ENCODE measurements at places on chromosomes 3 and 15.

- no peak for DNase-seq
These were observed 9.8 kb upstream of the OR5K4 start for GRCh38 chr3:98343647-98344507.

DNA sequence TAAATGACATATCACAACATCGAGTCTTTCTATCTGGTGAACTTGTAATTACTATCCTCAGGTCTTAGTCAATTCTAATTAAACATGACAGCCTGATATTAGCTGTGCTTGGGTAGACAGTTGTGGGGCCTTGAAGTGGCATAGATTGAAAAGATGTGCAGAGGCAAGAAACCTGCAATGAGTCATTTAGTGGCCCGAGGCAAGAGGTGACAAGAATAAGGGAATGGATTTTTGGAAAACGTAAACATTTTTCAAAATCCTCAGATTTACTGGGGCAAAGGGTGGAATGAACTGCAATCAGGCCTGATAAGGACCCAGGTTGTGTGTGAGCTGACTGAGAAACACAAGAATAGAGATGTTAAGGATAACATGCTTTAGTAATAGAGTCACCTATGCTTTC lies 29.5 kb upstream of the ULK4 start:
- DNase-seq, result no peak

DNA sequence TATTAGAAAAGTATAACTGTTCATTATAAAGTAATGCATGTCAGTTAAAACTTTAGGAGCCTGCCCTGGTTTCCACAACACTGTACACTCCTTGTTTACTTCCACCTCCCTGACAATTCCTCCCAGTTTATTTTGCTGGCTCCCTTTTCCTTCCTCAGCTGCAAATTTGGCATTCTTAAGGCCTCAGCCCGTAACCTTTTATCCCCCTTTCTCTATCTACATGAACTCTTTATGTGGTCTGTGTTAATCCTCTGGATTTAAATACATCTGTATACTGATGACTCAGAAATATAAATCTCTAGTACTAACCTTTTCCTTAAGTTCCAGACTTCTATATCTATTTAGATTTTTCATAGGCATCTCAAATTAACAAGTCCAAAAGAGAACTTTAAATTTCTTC lies 143.6 kb downstream of the OTOL1 start:
- DNase-seq, result no peak

DNA sequence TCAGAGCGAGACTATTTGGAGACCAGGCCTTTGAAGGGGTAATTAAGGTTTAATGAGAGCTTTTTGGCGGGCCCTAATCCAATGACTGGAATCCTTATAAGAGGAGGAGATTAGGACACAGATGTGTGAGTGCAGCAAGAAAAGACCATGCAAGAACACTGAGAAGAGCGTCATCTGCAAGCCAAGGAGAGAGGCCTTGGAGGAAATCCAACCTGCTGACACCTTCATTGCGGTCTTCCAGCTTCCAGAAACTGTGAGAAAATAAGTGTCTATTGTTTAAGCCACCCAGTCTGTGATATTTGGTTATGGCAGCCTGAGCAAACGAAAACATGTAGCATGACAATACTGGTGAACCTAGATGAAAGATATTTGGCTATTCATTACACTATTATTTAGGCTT lies 23.0 kb upstream of the MUSTN1 start:
- DNase-seq, result no peak

DNA sequence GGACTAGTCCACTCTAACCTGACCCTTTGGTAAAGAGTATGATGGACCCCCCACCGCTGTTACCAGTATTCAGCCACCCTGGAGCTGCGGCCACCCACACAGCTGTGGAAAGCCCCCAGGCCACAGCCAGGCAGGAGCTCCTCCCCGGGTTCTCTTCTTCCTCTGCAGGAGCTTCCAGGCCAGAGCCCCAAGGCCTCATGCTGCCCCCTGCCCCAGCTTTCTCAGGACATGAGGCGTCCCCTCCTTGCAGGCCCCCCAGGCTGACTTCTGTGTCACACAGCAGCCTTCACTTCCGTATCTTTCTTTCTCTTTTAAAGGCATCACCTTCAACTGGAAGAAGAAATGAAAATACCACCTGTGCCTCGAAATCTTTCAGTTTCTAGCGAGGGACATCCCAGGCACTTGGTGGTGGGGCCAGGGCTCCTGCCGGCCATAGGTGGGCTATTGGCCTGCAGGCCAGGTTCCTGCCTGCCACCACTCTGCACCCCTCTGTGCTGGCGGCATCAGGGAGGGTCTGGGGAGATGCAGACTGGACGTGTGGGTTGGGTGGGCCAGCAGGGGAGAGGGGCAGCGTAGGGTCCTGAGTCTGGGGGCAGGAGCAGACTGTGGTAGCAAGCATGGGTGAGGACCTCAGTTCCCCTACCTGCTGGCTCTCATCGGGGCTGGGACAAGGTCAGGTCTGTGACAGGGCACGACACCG lies 19.9 kb downstream of the KLF13 start:
- DNase-seq, result no peak

GRCh38 chr3:81245043-81245442 lies 516.4 kb downstream of the GBE1 start:
- DNase-seq, result no peak

- no peak for DNase-seq
These were observed 15.9 kb downstream of the MAPKBP1 start for GRCh38 chr15:41790169-41790568.

- no peak for DNase-seq
These were observed 127.2 kb downstream of the CD47 start for GRCh38 chr3:107963581-107963980.

- DNase-seq, result no peak
These were observed 84.5 kb upstream of the GALNT15 start for GRCh38 chr3:16090024-16090423.

DNA sequence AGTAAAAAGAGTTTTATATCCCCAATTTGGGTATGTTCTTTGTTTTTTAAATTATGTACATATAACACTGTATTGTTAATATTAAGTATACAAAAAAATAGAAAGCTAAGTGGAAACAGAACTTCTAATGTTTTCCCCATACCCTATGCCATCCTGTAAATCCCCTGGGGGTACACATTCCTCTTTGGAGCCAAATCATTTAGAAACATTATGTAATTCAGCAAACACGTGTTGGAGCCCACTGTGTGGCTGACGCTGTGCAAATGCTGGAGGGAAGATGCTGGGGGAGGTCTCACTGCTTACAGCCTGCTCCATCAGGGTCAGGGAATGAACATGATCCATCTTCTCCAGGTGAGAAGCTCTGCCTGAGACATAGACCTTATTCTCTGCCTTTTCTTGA lies 52.8 kb downstream of the CRTC3 start:
- DNase-seq, result no peak

GRCh38 chr15:36796161-36796560 lies 216.7 kb downstream of the CDIN1 start:
- DNase-seq, result no peak

GRCh38 chr3:197913641-197914380 lies 36.2 kb upstream of the RPL35A start:
- DNase-seq, result no peak

DNA sequence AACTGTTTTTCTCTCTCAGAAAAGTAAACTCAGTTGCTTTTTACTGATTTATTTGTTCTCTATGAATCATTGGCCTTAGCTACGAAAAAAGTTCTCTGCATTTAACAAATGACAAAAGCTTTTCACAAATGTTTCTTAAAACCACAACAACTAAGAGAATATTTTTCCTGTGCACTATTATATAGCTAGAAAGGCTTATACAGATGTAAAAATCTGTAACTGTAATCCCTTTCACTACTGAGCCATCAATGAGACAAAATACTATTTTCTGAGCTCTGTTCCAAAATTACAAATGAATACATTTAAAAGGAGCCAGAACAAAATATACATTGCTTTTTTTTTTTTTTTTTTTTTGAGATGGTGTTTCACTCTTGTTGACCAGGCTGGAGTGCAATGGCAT lies 45.6 kb upstream of the PYGO1 start:
- DNase-seq, result no peak

DNA sequence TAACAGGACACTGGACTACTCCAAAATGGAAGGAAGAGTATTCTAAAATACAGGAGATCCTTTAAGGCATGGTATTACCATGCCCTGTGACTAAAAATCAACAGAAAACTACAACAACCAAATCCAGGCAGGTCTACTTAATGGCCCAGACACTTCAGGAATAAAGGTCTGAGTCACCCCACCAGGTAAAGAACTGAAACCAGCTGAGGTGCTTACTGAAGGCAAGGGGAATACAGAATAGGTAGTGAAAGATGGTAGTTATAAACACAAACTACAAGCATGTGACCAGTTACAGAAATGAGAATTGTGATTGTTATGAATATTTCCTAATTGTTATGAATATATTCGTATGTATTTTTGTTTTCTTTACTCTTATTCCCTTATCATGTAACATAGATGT lies 13.4 kb downstream of the IFT57 start:
- DNase-seq, result no peak

- no peak for DNase-seq
These were observed 27.6 kb downstream of the SLC9A9 start for GRCh38 chr3:143820466-143821221.

GRCh38 chr3:23928524-23928923 lies 11.6 kb downstream of the RPL15 start:
- no peak for DNase-seq

GRCh38 chr3:153289334-153289808 lies 127.3 kb downstream of the RAP2B start:
- DNase-seq, result no peak

GRCh38 chr3:141426404-141427034 lies 58.2 kb downstream of the ZBTB38 start:
- no peak for DNase-seq

DNA sequence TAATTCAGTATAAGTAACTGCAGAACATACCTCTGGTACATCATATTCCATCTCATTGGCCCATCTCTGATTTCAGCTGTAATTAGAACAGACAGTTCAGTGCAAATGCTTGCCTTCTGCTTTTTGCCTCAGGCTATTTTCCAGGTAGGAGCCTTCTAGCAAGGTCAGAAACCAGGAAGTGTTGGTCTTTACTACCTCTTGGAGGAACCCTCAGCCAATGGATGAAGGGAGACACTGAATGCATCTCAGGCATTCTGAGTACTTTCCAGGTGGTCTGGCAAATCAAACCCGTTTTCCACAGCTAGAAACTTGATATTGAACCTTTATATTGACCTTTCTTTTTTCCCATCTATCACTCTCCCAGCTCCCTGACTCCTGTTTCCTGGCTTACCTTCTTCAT lies 348.5 kb upstream of the SOX2 start:
- no peak for DNase-seq

- no peak for DNase-seq
These were observed 31.9 kb upstream of the STRIT1 start for GRCh38 chr3:155325263-155325835.

DNA sequence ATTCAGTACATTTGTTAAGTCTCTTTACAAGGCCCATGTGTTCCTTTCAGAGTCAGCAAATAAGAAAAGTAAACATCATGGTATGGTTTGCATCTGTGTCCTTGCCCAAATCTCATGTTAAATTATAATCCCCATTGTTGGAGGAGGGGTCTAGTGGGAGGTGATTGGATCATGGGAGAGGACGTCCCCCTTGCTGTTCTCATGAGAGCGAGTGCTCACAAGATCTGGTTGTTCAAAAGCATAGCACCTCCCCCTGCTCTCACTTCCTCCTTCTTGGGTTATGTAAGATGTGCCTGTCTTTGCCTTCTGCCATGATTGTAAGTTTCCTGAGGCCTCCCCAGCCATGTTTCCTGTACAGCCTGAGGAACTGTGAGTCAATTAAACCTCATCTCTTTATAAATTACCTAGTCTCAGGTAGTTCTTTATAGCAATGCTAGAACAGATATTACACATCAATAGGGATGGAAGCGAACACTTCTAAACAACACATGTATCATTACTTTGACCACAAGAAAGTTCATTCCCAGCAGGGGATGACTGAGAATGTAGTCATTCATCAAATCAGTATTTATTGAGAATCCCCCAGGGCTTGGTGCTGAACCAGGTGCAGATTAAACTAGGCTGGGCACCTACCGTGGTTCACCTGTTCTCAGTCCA lies 4.1 kb downstream of the EFCAB12 start:
- no peak for DNase-seq

DNA sequence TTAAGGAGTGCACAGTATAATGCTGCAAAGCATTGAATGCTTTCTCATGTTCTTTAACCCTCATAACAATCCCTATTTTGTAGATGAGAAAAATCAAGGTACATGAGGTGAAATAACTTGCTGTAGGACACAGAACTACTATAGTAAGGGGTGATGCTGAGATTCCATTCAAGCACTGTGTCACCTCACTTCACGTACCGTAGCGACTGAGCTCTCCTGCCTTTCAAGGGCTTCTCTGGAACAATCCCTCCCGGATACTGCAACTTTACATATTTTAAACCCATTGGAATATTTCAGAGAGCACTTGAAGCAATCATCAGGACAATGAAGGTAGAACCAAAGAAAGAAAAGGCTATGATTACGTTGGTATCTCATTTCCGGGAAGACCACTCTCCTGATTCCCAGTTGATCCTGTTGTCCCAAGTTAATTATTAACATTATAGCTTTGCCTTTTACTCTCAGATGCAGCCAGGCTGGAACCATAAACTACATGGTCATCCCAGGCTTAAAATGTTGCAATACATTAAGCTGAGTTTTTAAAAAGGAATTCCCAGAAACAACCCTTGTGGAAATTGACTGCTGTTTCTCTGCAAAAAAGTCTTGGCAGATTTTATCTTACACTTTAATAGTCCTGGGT lies 252.2 kb upstream of the IGF1R start:
- DNase-seq, result no peak

DNA sequence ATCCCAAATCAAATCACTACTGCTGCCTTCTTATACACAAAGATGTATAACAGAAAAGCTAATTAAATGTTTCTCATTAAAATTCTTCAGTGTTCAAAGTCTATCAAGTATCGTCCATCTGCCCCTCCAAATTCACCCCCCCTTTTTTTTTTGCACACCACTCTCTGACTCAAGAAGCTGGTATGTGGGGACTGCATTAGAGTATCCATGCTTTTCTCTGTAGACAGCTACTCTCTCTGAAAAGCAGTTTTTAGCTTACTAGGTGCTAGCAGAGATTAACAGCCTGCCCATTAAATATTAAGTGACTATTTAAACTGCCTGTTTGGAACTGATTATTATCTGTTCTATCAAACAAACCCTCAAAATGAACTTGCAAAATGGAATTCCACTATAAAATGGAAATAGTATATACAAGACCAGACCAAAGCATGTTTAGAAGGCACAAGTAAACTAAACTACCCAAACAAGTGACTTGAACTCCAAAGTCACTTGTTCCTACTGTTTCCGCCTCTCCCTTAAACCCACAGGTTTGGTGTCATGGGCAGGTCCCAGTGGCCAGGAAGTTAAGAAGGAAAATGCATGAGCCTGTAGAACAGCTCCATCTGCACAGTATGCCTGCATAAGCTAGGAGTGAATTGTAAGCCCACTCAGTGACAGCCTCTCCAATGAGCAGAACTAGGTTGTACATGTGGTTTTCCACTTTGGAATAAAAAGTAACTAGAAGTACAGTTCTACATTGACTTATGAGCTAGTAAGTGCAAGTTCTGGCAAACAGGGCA lies 32.5 kb downstream of the GBE1 start:
- no peak for DNase-seq

GRCh38 chr3:113516115-113516505 lies 1.2 kb upstream of the SPICE1 start:
- no peak for DNase-seq

- no peak for DNase-seq
These were observed 617.5 kb upstream of the NECTIN3 start for GRCh38 chr3:110454066-110454465.
